ENCODE measurements at places on chromosomes 7 and 10.

DNA sequence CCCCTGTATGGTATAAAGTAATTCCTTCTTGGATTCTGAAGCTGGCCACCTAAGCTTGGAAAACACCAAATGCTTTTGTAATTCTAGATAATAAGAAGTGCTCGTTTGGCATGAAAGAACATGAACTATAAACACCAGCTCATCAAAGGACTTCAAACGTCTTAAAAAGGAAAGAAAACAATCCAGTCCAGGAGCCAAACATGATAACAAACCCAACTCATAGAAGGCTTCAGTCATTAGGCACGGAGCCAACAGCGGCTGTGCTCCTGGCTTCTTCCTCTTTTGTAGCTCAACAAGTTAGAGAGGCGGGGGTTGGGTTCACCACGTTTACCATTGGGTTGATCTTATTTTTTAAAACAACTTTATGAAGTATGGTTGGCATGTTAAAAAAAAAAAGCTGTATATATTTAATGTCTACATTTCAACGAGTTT is 56.4 kb upstream of the ECHDC3 start:
- DNase-seq, result no peak

DNA sequence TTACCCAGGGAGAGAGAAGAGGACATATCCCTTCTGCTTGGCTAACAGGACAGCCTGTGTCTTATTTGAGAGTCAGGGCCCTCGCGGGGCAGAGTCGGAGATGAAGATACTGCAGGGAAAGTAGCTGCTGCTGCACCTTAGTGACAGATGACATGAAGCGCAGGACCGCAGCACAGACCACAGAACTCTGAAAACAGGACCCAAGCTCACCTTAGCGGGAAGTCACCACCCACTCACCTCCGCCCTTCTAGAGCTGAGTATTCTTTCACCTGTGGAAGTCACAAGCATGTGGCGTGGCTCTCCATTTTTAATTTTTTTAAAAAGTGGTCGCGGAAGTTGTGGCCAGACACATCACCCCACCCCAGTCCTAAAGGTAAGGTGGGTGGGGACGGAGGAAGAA is 191.4 kb downstream of the FAM107B start:
- DNase-seq, result peak; percentile 82

DNA sequence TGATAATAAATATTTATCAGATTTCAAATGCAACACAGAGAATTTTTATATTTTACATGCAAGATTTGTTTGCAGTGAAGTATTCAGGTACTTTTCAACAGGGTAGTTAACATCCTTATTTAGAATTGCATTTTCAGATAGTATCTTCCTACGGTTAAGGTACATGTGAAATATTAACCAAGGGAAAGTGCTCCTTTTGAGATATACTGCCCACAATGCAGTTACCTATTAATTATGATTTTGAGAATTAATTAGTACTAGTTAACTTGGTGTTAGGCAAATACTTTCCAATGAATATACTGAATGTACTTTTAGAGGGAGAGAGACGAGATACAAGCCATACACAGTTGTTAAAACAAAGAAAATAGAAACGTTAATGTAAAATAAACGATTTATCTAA is 206.2 kb upstream of the YAE1 start:
- no peak for DNase-seq

DNA sequence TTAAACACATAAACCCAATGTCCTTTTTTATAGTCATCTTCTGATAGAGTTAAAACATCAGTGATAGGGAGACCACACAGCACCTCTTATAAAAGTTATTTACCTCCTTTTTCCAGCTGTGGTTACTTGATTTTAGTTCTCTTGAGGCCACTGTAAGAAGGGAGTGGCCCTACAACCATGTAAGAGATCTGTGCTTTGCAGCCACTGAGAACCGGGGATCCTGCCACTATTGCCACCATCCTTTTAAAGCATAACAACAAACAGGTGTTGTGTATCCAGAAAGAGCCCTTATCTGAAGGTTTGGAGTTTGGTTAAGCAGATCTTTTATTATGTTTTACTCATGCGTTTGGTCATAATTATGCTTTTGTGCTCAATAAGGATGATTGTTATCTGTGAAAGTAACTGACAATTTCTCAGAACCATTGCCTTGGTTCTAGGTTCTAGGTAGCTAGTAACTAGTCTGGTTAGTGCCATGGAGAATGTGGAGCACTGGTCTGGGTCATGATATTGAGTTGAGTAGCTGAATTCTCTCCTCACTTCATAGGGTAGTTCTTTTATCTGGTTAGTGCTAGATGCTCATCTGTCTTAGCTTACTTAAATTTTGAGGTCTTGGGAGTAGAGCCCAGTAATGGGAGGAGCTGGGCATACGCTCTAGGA is 56.5 kb downstream of the ST7 start:
- no peak for DNase-seq

DNA sequence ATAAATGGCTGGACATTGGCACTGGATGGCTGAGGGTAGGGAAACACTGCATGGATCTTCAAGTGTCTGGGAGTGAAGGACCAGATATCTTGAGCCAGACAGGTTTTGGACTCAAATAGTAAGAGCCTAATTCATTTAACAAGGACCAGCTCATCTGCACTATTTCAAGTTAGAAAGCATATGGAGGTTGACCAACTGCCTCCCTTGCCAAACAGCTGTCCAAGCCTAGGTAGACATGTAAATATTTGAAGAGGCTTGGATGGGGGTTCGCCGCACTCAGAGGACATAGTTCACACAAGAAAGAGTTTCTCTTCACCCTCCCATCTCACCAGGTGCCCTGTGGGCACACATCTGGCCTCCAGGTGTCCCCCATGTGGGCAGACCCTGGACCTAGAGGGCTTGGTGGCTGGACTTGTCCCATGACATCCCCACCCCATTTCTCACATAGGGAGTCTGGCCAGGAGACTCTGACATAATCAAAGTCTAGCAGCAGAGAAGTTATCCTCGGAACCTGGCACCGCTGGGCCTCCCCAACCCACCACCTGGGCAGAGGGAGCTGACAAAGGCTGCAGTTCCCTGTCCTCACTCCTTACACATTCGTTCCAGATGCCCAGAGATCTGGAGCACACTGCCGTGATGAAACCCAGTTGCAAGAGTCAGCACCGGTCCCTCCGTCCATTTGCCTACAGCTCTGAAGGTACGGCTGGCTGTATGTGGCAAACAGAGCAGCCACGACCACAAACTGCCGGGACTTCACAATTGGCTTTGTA is 116.9 kb upstream of the GDF10 start:
- DNase-seq, result no peak

DNA sequence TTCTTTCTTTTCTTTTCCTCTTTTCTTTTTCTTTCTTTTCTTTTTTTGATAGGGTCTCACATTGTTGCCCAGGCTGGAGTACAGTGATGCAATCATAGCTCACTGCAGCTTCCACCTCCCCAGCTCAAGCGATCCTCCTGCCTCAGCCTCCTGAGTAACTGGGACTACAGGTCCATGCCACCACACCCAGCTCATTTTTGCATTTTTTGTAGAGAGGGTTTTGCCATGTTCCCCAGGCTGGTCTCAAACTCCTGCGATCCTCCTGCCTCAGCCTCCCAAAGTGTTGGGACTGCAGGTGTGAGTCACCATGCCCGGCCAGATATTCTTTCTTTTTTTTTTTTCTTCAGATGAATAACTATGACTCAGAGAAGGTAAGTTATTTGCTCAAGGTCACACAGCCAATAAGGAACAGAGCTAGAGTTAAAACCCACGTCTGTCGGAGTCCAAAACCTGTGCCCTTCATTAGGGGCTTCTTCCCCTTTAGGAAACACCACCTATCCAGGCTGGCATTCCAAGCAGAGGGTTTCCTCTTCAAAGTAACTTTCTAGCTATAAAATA is 28.1 kb upstream of the DNMBP start:
- no peak for DNase-seq

DNA sequence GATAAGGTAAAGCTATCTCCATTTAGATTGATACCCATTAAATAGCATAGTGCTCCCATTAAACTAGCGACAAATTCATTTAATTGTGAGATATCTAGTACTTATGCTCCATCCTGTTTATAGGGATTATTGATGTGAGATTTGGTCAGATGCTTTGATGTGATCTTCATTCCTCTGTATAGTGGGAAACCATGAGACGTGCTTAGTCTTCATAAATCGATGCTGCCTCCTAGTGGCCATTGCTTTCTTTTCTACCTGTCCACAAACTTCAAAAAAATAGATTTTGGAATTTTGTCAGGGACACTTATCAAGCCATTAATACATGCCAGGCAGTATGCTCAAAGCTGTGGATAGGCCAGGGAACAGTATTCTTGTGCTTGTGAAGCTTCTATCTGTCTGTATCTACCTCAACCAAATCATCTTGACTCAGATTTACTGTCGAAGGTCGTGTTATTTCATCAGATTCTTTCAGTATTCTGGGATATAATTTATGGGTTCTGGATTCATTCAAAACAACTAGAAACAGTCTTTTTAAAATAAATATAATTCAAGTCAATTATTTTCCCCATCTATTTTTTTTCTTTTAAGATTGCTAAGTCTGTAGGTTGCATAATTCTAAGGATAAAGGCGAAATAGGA is 12.0 kb downstream of the LSM8 start:
- no peak for DNase-seq

DNA sequence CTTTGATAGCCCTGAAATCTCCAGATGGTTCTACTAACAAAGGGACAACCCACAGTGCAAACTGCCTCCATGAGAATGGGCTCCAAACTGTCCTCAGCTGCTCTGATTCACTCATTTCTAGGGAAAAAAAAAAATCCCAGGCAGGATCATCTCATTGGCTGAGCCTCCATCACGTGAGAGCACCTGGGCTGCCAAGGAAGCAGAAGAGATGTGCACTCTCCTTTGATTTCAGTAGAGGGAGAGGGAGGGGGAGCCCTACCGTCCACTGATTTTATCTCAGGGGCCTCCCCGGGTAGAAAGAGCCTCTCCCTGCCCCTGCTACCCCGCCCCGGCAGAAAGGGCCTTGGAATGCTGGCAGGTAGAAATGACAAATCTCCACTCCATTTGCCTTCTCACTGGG is 725.4 kb downstream of the PHTF2 start:
- DNase-seq, result no peak

GRCh38 chr10:122648599-122649428 is 50.8 kb downstream of the C10orf120 start:
- DNase-seq, result no peak

DNA sequence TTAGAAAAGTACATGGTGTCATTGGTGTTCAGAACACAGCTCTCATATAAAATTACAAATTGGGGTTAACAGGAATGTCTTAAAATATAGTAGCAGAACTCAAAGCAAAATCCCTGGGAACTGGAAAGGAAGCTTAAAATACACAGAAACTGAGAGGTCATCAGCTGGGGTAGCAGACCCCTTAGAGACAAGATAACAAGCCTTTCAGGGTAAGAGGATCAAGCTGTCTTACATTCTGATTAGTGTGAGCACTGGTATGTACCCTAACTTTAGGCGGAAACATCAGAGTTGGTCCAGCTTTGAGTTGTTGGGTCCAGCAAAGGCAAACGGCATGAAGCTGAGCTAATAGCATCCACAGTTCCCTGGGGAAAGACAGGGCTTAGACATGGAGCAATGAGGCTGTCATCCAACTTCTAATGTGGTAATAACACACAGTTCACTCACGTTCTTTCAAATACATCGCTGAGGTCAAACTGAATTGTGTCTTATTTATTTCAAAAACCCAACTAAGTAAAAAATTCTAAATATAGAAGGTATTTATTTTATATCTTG is 32.6 kb downstream of the ARHGAP21 start:
- no peak for DNase-seq

GRCh38 chr7:122768827-122769226 is 66.1 kb upstream of the RNF148 start:
- no peak for DNase-seq

GRCh38 chr7:82443547-82444219 is at the start of gene CACNA2D1:
Gene CACNA2D1 (minus strand): TSS chr7:82443777.
- peak; percentile 55 for DNase-seq
